ENCODE measurements at places on chromosomes 12 and 14.
A peak's percentile ranks its signal among the peaks of the same experiment; 100 is the strongest.

DNA sequence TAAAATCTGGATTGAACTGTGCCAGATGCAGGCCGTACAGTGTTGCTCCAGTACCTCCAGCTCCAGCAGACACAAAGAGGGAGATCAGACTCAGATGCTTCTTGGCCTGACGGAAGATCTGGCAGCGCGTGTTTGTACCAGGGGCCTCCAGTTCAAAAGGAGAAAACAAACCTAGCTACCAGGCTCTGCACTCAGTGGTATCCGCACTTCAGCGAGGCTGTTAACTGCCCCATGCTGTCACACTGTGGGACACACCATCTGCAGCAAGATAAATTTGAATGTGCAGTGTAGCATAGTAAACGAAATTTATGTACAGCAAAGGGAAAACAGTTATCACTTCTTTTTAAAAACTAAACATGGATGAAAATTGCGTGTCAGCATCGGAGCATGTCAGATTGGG lies 5.1 kb downstream of the DYNC1H1 start:
- DNase-seq: no peak

- DNase-seq: no peak
Observed at GRCh38 chr14:59704054-59704645, 127.5 kb upstream of the CCDC175 start.

DNA sequence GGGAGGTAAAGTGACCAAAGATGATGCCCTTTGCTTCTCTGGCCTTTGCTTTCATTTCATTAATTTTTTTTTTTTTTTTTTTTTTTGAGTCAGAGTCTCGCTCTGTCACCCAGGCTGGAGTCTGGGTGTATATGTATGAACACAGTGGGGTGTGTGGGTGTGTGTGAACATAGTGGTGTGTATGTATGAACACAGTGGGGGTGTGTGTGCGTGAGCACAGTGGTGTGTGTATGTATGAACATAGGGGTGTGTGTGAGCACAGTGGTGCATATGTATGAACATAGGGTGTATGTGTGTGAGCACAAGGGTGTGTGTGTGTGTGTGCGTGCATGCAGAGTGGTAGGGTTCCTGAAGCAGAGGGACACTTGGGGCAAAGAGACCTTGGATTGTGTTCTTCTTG lies 9.6 kb downstream of the KLC1 start:
- no peak for DNase-seq

GRCh38 chr14:100294213-100294962 lies 11.9 kb downstream of the SLC25A29 start:
- DNase-seq: no peak

- no peak for DNase-seq
Observed at GRCh38 chr12:32896432-32897280, at the start of gene PKP2. PKP2 (minus strand) TSS chr12:32896777; CDS start chr12:32896731, 46 bp downstream.

DNA sequence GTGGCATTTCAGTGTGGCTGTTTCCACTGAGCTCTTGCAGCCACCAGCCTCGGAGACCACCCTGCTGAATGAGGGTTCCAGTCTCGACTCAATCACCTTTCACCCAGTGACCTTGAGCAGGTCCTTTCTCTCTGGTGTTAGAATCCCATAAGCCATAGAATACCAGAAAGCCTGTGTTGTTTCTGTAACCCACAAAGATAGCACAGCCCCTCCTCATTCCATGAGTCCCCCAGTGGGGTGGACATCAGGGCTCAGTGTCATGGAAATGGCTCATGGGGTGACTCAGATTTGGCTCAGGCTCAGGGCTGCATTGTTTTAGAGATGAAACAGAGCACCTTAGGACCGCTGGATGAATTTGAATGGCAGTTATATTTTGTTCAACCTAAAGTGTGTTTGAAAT lies 171.5 kb downstream of the PTPN11 start:
- no peak for DNase-seq

- no peak for DNase-seq
Observed at GRCh38 chr12:119302451-119303080, 32.0 kb upstream of the CCDC60 start.

DNA sequence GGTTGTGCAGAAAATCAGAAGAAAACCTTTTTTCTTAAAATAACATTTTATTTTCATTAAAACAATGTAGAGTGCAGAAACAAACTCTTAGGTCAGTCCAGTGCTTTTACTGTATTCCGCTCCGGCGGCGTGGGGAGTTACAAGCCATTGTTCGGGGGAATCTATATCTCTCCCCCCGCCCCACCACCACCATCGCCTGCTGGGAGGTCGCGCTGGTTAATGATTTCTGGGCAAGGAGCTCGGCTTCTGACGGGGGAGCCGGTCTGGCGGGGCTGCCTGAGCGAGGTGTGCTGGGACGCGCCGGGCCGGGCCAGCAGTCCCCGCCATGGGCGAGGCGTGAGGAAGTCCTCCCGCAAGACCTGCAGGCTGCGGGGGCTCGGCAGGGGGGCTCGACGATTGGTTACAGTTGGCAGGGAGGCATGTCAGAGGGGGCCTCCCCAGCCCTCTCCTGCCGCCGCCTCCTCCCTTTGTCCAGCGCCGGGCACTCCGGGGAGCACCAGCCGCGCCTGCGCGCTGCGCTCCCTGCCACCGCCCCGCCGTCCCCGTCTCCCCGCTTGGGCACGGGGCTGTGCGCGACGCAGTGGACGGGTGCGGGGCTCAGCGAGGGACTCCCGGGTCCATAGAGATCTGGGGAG lies 1.0 kb upstream of the DUSP6 start:
- peak; percentile 19 for DNase-seq

- DNase-seq: no peak
Observed at GRCh38 chr12:9872742-9873141, 3.6 kb upstream of the CLEC2B start.

DNA sequence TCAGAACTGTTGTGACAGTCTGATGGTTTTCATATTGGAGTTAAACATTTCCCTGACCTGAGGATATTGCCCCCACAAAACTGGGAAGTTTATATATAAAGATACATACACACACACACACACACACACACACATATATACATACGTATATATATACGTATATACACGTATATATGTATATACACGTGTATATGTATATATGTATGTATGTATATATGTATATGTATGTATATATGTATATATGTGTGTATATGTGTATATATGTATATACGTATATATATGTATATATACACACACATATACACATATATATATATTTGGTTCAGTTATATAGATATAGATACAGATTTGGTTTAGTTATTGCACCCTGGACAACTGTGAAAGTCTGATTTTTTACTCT lies 65.7 kb downstream of the ATP2B1 start:
- no peak for DNase-seq

- no peak for DNase-seq
Observed at GRCh38 chr14:24123424-24124417, 6.7 kb upstream of the FITM1 start.

DNA sequence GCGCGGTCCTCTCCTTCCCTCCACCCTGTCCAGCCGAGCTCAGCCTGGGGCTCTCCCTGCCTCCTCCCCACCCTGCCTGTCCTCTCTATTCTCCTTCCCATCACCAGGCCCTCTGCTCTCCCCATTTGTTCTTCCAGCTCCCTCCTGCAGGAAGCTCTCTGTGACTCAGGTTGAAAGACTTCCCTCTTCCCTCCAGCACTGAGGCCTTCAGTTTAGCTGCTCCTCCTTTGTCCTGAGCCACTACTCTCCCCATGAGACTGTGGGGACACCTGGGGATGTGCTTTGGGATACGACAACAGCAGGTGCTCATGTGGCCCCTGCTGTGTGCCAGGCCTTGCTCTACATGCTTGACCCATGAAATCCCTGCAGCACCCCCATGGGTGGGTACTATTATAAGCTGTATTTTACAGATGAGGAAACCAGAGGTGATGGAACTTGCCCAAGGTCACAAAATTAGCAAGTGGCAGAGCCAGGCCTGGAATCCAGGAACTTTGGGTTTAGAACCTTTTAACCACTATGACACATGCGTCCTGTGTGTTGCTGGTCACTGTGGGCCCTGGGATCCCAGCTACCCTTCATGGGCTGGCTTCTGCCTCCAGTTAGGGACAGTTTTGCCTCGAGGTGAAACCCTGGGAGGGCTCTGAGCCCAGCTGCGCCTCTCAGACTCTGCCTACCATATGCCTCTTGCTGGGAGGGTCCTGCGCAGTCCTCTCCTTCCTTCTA lies 5.5 kb downstream of the KRT80 start:
- no peak for DNase-seq

DNA sequence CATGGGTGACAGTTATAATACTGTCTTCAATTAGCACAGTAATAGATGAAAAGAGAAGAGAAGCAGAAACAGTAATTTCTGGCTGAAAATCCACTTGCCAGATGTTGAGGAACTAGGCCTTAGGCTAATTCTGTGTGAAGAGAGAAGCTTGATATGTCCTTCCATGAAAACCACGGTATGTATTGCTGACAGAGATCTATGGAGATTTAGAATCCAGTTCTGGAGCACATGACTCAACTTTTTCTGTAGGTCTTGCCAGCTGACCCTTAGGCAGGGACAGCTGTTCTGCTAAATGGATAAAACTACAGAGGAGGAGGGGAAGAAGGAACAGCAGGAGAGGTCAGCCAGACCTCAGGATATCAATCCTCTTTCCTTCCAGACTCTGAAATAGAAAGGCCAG lies 211.5 kb downstream of the PRKD1 start:
- no peak for DNase-seq

DNA sequence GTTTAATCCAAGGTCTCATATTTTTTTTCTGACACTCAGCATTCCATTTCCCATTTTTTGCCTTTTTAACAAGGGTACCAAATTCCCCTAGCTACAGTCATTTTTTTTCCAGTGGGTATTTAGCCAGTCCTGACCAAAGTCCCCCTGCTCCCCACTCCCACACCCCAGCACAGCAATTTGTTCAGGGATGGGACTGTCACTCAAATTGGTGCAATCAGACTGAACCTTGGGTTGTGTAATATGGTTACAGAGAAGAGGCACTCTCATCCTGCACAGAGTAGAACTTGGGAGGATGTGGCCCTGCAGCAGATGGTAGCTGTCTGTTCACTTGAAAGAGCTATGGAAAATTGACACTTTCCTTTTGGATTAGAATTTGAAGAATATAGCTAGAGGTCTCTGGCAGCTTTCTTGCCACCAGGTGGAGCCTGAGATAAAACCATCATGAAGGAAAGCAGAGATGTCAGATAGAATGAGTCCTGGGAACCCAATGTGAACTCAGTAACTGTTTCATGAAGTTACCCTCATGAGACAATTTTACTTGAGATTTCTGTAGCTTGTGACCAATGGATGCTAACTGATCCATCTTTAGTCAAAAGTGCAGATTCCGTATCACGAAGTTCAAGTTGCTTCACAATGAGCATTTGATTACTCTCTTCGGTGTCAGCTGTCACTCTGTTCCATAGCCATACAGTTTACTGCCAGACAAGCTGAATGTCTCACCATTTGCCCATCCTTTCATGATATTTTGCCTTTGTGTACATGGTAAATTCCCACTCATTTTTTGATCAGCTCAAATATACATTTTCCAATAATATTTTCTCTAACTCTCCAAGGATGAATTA lies 394.0 kb upstream of the SYT1 start:
- DNase-seq: no peak

DNA sequence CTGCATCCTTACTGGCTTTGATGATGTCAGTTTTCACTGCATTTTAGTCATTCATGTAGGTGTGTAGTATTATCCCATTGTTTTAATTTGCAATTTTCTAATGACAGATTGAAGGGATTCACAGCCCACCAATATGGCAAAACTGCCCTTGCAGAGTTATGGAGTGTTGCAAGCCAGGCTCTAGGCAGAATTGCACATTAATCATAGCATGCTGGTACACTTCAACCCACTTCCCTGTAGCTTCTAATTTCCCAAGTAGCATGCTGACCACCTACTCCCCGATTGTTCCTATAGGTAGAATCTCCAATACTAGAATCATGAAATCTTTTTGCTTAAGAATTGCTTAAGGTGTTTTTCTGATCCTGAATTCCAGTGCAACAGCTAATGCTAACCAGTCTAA lies 5.2 kb upstream of the RNASE6 start:
- DNase-seq: no peak

- no peak for DNase-seq
Observed at GRCh38 chr12:45425426-45425825, 209.5 kb downstream of the ANO6 start.

DNA sequence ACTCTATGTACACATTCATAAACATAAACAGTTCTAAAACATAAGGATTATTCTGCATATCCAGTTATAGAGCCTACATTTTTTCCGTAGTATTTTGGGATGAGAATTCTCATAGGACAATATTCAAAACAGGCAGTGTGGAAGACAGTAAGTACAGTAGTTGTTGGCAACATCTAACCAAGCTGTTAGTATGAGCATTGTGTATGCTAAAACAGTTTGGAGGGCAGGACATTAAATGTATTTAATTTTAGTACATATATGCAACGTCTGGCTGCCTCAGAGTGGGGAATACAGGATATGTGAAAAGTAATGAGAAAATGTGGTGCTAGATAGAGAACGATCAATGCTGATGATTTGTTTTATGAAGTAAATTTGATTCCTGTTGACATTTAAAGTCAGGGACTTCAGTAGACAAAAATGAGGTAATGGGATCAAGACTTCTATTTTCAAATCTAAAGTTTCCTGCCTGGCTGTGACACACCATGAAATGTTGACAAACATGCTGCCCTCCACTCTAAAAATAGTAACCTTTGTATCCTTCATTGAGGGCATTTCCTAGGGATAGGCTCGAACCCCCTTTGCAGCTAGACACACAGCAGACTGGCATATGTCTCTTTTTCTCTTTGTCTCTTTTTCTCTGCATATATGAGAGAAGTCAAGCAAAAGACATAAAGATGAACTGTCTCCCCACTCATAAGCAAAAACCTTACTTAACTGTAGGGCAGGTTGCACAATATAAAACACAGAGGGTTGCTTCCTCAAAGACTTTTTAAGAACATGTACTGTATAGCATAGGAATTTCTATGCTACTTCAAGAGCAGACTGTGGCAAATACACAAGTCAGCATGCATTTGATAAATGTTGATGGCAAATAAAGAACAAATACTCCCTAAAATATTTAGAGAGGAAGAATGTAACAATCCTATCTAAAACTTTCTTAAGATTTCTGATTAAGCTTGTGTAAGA lies 75.5 kb upstream of the GTF2A1 start:
- no peak for DNase-seq

DNA sequence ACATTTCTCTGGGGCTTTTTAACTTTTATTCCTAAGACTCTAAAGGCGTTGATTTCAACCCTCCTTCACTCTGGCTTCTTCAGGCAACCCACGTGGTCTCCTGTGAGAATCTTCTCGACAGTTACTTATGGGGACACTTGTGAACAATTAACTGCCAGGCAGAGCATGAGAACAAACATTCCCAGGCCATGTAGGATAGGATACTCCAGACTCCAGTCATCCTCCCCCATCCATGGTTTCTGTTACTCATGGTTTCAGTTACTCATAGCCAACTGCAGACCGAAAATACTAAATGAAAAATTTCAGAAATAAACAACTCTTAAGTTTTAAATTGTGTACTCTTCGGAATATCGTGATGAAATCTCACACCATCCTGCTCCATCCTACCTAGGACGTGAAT lies 19.5 kb downstream of the GPR68 start:
- no peak for DNase-seq

- no peak for DNase-seq
Observed at GRCh38 chr14:32374155-32374554, 45.1 kb downstream of the AKAP6 start.

- DNase-seq: no peak
Observed at GRCh38 chr12:56158926-56159461, 835 bp downstream of the MYL6 start.

- DNase-seq: no peak
Observed at GRCh38 chr14:87940382-87940781, 52.6 kb downstream of the GALC start.

GRCh38 chr12:77082021-77082420 lies 16.7 kb upstream of the E2F7 start:
- DNase-seq: no peak

GRCh38 chr12:5439788-5440300 lies 7.9 kb downstream of the NTF3 start:
- DNase-seq: no peak

GRCh38 chr12:28268608-28269229 lies 78.5 kb downstream of the CCDC91 start:
- no peak for DNase-seq
